Lung (tissue), 17 donors: ENCODE measurements at places on chromosomes 1 and 21. TPM values are rescaled to one million over a fixed set of nuclear protein-coding genes. Genes with fewer than 3 reads are reported as not detected.

- H3K27me3 ChIP-seq, result no peaks in the 10 kb centered on the region
- H3K4me1 ChIP-seq, result no peaks in the 10 kb centered on the region
Observed at GRCh38 chr1:159835862-159836525, 9.3 kb downstream of the SLAMF8 start.

The MIXL1 gene
- not detected for total RNA-seq

DNA sequence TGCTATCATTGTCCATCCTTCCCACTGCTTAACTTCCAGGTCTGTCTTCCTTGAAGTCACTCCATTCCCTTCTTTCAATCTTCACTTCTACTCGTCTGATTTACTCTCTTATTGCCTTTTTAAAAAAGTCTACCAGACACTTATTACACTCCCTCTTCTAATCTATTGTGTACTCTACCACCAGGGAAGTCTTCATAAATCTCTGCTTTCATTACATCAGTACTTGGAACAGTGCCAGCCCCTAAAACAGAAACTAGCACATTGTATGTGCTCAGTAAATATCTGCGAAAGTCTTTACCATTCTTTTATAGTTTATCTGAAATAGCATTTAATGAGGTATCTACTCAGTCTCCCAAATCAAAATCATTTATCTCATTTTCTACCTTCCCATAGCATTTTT, 236.4 kb downstream of the USH2A start:
- no peak overlapping the region for H3K27ac ChIP-seq
- H3K27me3 ChIP-seq, result no peaks in the 10 kb centered on the region
- no peaks in the 10 kb centered on the region for H3K4me1 ChIP-seq
- H3K4me3 ChIP-seq, result no peak overlapping the region
- no peaks in the 10 kb centered on the region for H3K36me3 ChIP-seq

The UBXN10 gene
- 19.7 TPM for total RNA-seq

- H3K27ac ChIP-seq, result no peak overlapping the region
- H3K36me3 ChIP-seq, result no peaks in the 10 kb centered on the region
- no peak for DNase-seq
- H3K27me3 ChIP-seq, result peaks cover 15% of the 10 kb centered on the region
Observed at GRCh38 chr1:28815533-28816185, 3.7 kb downstream of the OPRD1 start.

- no peaks in the 10 kb centered on the region for H3K27me3 ChIP-seq
- no peak for DNase-seq
- peaks cover 4% of the 10 kb centered on the region for H3K4me1 ChIP-seq
- H3K27ac ChIP-seq, result no peak overlapping the region
Observed at GRCh38 chr1:214018386-214019268, 30.9 kb downstream of the PROX1 start.

DNA sequence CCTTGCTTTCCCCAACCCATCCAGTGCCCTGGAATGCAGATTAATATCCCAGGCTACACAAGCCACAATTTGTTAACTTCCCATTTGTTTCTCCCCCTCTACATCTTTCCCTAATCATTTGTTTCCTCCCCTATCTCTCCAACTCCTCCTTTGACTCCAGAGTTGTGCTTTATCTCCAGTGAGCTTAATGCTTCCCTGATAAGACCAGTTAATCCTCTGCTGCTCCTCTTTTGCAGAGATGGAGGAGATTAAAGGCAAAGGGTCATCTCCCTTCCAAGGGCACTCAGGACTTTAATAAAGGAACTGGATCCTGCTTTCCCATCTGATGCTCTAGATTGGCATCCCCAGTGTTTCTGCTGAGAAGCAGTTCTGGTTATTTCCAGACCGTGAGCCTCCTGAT, 7.1 kb downstream of the FAM78B start:
- no peaks in the 10 kb centered on the region for H3K4me1 ChIP-seq
- H3K27me3 ChIP-seq, result peaks cover 10% of the 10 kb centered on the region
- H3K36me3 ChIP-seq, result no peaks in the 10 kb centered on the region
- no peak for DNase-seq
- H3K27ac ChIP-seq, result no peak overlapping the region

DNA sequence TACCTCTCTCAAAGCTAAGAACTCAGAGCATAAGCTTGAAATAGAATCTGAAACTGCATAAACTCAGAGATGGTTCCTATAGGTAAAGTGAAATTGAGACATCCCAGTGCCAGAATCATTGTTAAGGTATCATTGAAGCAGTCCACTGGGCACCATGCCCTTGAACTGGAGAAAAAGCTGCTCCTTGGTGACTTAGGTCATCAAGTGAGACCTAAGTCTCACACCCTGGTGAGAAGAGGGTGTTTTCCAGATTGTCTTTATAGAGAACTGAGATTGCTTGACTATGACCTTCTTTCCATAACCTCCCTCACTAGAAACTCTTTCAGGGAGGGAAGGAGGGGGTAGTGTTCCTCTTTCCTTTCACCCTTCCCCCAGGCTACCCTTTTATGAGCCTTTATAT, 9.4 kb upstream of the ATP6V1G3 start:
- H3K4me3 ChIP-seq, result no peak overlapping the region
- H3K36me3 ChIP-seq, result no peaks in the 10 kb centered on the region
- H3K4me1 ChIP-seq, result no peaks in the 10 kb centered on the region
- no peaks in the 10 kb centered on the region for H3K27me3 ChIP-seq

The FCN3 gene
- 36.6 TPM for total RNA-seq

DNA sequence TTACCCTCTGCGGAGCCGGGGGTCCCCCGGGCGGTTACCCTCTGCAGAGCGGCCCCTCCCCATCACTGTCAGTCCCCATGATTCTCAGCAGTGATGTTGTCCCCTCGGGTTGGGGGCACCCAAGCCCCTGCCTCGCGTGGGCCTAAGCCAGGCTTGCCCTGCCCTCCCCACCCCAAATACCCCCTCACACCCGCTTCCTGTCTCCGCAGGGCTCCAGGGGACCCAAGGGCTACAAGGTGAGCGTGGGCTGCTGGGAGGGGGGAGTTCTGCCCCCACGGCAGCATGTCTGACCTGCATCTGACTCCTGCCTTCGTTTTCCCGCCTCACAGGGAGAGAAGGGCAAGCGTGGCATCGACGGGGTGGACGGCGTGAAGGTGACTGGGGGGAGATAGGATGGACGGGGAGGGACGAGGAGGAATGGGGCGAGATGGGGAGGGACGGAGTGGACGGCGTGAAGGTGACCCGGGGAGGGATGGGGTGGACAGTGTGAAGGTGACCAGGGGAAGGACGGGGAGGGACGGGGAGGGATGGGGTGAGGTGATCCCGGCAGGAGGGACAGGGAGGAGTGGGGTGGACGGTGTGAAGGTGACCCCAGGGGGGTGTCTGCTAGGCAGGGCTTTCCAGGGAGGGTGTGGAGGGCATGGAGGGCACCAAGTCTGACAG, 8.6 kb downstream of the COL6A1 start:
- DNase-seq, result no peak
- H3K4me1 ChIP-seq, result no peaks in the 10 kb centered on the region
- peaks cover 15% of the 10 kb centered on the region for H3K36me3 ChIP-seq
- no peaks in the 10 kb centered on the region for H3K27me3 ChIP-seq
- no peak overlapping the region for H3K27ac ChIP-seq

The LRRC71 gene
- total RNA-seq, result 17.2 TPM

DNA sequence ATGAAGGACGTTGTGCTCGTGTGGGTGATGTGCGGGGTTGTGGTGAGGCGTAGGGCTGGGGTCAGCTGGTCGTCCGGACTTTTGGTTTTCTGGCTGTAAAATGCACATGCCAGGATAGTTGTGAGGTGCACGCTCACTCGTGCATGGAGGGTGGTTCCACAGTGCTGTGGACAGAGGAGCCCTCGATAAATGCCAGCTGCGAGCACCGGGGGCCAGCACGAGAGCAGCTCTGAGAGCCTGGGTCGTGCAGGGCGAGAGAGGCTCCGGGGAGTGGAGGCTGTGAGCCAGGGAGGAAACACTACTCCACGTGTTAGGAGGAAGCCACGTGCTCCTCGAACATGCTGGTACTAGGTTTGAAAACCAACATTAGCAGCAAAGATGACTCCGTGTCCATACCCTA, 39.4 kb downstream of the COL18A1 start:
- H3K4me1 ChIP-seq, result no peaks in the 10 kb centered on the region
- no peaks in the 10 kb centered on the region for H3K36me3 ChIP-seq
- peaks cover 3% of the 10 kb centered on the region for H3K27me3 ChIP-seq
- H3K27ac ChIP-seq, result no peak overlapping the region
- no peak for DNase-seq

GRCh38 chr1:211511947-211512346, 20.0 kb upstream of the RD3 start:
- no peak for DNase-seq
- no peaks in the 10 kb centered on the region for H3K4me1 ChIP-seq
- H3K36me3 ChIP-seq, result no peaks in the 10 kb centered on the region

The HMGN2 gene
- 329 TPM for total RNA-seq

GRCh38 chr1:189658381-189658780, 819.3 kb downstream of the BRINP3 start:
- no peaks in the 10 kb centered on the region for H3K4me1 ChIP-seq
- no peak for DNase-seq
- H3K4me3 ChIP-seq, result no peak overlapping the region

DNA sequence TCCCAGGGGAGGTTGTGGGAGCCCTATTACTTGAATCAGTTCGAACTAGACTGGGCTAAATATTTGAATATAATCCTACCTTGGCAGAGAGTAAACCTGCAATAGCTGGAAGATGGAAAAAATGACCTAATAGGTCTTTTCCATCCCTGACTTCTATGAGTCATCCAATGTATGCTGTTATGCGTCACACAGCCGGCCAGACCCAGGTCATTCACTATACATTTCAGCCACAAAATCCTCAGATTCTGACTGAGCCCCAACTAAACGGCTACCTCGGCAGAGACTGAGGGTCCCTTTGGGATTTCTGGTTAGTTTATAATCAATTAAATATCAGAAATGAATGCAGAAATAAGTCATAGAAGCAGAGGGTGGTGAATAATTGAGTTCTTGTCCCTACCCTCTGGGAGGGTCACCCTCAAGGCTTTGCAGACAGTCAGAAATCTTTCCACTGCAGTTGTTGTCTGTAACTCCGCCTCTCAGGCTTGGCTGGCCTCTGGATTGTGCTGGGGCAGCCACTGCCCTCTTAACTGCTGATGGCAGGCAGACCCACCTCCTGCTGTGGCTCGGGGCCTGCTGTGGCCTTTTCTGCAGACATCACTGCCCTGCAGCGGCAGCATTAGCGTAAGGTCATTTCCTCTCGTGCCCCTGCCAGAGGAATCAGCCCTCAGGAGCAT, 240.5 kb downstream of the TGFB2 start:
- peaks cover 7% of the 10 kb centered on the region for H3K4me1 ChIP-seq
- H3K27ac ChIP-seq, result peak overlapping the region; percentile 57
- H3K27me3 ChIP-seq, result no peaks in the 10 kb centered on the region
- no peak overlapping the region for H3K4me3 ChIP-seq
- DNase-seq, result no peak
- H3K36me3 ChIP-seq, result no peaks in the 10 kb centered on the region

The RIPK4 gene
- 12.9 TPM for total RNA-seq

GRCh38 chr21:27418346-27418745, 451.5 kb upstream of the ADAMTS5 start:
- H3K4me3 ChIP-seq, result no peak overlapping the region
- no peaks in the 10 kb centered on the region for H3K36me3 ChIP-seq
- no peaks in the 10 kb centered on the region for H3K4me1 ChIP-seq
- H3K27me3 ChIP-seq, result no peaks in the 10 kb centered on the region

The KPRP gene
- not detected for total RNA-seq

The AGMAT gene
- 0.23 TPM for total RNA-seq

GRCh38 chr1:68314151-68314780, 81.9 kb upstream of the WLS start:
- H3K4me1 ChIP-seq, result no peaks in the 10 kb centered on the region
- DNase-seq, result no peak
- no peaks in the 10 kb centered on the region for H3K27me3 ChIP-seq

DNA sequence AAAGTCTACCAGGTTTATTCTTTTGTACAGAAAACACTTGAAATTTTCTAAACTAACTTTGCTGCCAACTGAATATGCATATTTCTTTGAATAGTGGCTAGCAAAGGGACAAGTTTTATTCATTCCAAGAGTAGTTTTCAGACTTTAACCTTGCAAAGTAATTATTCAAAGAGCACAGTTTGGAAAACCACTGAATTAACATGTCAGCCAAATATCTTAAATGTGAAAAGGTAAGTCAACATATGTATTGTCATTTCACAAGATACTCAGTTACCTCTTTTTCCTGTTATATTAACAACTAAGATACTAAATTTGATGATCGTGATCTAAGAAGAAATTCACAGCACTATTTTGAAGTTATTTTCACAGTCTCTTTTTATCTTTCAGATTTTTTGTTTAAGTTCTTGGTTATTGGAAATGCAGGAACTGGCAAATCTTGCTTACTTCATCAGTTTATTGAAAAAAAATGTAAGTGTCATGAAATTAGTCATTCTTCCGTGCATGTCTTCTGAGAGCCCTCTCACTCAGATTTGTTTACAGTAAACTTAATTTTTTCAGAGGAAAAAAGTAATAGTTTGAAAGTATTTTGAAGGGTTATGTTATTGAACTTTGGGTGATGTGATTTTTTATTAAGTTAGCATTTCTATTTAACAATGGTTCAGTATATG, 15.3 kb downstream of the RAB4A start:
- no peaks in the 10 kb centered on the region for H3K27me3 ChIP-seq
- no peaks in the 10 kb centered on the region for H3K4me1 ChIP-seq
- no peak for DNase-seq
- H3K27ac ChIP-seq, result no peak overlapping the region

The LCE1F gene
- not detected for total RNA-seq

DNA sequence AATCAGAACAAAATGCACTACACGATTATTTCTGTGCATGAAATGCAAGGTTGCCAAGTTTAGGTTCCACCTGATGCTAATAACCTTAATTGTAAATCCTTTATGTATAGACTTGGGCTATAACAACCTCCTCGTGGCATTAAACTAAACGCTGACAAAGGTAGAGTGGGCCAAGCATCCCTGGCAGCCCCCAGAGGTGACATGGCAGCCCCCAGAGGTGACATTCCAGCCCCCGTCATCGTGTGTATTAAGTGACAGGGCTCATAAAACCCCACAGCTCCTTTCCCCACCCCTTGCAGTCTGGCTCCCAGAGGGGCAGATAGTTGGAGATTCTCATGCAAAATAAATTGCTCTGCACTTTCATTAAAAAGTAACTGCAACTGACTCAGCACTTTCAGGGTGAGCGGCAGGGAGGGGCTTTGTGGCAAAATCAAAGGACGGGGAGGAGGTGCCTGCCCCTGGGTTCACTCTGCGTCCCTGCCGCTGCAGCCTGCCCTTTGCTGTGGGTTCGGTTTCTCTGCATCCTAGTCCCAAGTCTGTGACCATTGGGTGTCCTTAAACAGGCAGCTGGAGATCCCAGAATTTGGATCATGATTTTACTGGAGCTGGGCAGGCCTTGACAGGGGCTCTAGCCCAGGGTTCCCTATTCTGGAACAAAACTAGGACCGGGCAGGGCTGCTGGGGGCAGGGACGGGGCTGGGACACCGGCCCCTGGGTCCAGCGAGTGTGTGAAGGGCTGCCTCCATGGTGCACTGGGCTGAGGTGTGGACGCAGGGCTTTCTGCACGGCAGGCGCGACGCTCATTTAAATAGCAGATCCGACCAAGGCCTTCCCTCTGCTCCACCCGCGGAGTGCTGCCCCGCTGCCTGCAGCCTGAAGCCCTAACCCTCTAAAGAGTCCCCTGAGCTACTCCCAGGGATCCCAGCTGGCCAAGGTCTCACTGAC, 234.9 kb upstream of the VAMP3 start:
- DNase-seq, result no peak
- no peaks in the 10 kb centered on the region for H3K36me3 ChIP-seq
- H3K4me1 ChIP-seq, result no peaks in the 10 kb centered on the region
- H3K27ac ChIP-seq, result no peak overlapping the region

GRCh38 chr1:119885903-119886783, 10.2 kb downstream of the ADAM30 start:
- no peaks in the 10 kb centered on the region for H3K36me3 ChIP-seq
- no peaks in the 10 kb centered on the region for H3K27me3 ChIP-seq
- no peak overlapping the region for H3K27ac ChIP-seq
- no peak overlapping the region for H3K4me3 ChIP-seq
- H3K4me1 ChIP-seq, result no peaks in the 10 kb centered on the region

The TEX38 gene
- total RNA-seq, result not detected

GRCh38 chr1:192061556-192061955, 96.7 kb upstream of the RGS18 start:
- H3K4me1 ChIP-seq, result no peaks in the 10 kb centered on the region
- H3K27ac ChIP-seq, result no peak overlapping the region
- H3K27me3 ChIP-seq, result no peaks in the 10 kb centered on the region
- H3K36me3 ChIP-seq, result no peaks in the 10 kb centered on the region
- no peak for DNase-seq
